ENCODE measurements at places on chromosomes 6 and 20.

DNA sequence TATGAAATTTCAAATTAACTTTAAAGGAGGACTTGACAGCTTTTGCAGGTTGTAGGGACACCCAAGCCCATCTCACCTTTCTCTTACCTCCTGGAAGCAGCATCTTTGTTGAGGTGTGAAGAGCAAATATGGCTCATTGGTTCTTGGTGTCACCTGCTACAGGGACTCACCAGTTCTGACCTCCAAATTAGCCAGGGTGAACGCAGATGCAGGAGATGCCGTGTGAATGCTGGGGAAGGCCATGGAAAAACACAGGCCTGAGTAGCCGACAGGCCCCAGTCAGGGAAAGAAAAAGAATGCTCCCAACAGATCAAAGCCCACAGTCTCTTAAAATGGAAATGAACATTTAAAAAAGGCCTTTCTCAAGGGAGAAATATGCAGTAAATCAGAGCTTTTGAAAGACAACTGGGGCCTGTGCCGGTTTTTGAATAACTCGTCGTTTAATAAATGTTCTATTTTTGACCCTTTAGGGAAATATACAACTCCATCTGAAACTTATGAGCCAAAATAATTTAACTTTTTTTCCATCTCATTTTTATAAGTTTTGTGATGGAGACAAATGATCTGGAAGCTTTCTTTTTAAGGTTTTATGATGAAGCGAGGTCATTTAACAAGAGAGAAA is 167.5 kb downstream of the CD83 start:
- no peak for DNase-seq

GRCh38 chr6:17439243-17439993 is 46.0 kb downstream of the CAP2 start:
- no peak for DNase-seq

- peak; percentile 63 for DNase-seq
These were observed 376.9 kb downstream of the PHF3 start for GRCh38 chr6:64012351-64013001.

DNA sequence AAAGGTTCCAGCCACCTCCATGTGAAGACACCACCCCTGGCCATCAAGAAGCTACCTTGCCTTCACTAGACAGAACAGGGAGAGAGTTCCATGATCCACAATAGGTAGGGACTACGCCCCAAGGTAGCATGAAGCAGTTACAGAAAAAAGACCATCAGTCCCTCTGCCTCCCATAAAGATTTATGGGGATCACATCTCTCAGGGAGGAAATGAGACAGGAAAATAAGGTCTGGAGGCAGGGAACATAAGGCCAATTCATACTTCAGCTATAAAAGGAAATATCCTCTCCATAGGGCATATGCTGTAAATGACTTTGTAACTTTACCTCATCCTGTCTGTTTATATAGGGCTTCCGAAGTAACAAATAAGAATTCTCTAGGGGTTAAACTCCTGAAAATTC is 129.4 kb downstream of the OR2B2 start:
- no peak for DNase-seq

DNA sequence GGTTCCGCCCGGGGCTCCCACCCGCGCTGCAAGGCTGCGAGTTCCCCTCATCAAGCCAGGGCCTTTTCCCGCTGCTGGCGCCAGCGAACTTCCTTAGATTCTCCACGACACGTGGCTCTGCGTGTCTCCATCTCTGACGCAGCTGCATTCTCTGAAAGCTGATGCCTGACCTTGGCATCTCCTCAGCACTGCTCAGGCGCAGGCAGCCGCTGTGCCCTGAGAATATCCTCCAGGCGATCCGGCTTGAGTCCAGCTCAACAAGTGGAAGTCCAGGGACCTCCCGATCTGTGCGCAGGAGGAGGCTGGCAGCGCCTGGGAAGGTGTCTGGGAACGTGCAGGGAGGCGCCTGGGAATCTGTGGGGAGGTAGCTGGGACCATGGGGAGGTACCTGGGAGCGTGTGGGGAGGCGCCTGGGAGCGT is 171.2 kb upstream of the THBS2 start:
- DNase-seq = no peak

- DNase-seq = no peak
These were observed 23.0 kb upstream of the MYLIP start for GRCh38 chr6:16105854-16106253.

DNA sequence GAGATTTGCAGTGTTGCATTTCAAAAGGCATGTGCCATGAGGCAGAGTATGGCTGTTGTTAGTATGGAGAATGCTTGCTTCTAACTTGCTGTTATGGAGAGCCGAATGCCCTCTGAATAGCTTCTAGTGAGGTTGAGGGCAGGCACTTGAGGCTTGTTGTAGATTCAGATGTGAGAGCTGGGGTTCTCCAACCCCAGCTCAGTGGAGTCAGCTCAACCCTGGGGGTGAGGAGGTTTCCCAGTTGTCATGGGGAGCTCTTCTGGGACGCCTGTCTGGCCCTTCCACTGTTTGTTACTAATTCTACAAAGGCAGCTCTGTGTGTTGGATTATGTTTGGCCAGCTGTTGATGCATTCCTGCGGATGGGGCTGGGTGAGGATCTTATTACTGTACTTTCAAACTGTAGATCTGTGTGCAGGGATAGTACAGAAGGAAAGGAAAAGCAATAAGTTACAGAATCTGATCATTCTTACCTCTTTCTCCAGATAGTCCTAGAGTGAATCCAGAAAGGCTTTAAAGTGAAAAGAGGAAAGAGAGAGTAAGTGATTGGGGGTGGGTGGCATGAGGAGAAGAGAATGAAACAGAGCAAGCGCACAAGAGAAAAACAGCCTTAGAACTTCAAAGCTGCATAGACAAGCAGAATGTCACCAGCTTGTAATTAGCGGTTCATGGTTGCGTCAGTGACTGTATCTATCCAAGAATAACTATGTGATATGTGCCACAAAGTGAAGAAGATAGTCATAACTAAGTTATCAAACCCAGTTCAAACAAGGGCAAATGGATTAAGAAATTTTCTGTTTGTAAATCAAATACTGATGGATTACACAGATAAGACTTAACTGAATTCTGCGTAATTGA is 148.7 kb downstream of the PRL start:
- no peak for DNase-seq

GRCh38 chr20:59055302-59055701 is 12.7 kb upstream of the PRELID3B start:
- DNase-seq = no peak

- no peak for DNase-seq
These were observed 41.4 kb upstream of the ARID1B start for GRCh38 chr6:156735751-156736150.

DNA sequence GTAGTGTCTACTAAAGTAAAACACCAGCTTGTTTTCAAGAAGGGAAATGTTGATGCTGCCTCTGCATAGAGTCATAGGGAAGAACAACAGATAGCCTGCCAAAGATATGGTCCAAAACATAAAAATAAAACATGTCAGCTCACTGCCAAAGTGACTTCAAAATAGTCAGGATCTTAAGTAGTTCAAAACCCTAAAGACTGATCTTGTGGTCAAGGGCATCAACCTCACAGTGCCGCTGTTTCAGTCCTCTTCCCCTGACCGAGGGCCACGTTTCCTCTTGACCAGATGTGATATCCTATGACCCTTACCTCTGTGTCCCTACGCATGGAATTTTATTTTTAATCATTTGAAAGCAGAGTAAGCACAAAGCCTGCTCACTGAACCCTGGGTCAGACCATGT is 104.2 kb upstream of the CNKSR3 start:
- DNase-seq = no peak

GRCh38 chr20:40477805-40478204 is 211.2 kb downstream of the MAFB start:
- DNase-seq = no peak

DNA sequence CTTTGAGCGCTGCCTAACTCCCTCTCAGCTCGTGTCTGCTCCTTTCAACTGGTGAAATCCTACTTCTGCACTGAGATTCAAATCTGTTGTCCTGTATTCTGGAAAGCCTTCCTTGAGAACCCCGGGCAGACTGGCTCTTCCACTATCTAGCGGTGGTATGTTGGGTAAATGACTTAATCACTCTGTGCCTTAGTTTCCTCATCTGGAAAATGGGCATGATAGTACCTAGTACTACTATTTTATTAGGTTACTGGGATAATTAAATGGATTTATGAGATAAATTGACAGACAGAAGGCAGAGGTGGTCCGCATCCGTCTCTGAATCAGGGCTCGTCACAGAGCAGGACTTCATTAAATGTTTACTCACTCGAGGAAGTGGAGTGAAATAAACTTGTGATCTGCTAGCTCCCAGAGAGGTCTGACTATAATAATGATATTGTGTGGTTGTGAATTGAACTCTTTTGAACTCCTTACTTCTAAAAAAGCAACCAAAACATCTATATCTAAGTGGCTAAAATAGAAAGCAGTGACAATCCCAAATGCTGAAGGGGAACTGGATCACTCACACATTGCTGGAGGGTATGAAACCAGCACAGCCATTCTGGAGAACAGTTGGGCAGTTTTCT is 26.6 kb downstream of the PPP1R16B start:
- no peak for DNase-seq

DNA sequence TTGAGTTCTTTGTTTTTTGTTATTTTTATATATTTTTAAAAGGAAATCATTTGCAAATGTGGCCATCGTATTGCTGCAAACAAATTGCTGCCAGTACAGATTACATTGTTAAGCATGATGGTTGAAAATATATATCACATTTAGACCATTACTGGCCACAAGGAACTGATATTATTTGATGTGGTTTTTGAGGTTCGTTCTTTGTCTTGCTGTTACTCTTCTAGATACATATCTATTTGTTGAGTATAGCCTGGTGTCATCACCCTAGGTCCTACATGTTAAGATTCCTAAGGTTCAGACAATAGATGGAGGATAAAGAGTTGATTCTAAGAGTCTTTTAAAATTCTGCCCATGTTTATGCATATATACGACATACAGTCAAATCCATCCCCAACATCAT is 306.0 kb downstream of the FARS2 start:
- no peak for DNase-seq

GRCh38 chr6:53426117-53426516 is 77.4 kb upstream of the ELOVL5 start:
- no peak for DNase-seq

- no peak for DNase-seq
These were observed 853.8 kb downstream of the MAFB start for GRCh38 chr20:39835130-39835842.

- DNase-seq = no peak
These were observed 41.3 kb downstream of the TRMT11 start for GRCh38 chr6:126027601-126028000.

GRCh38 chr6:36962874-36963273 is 8.3 kb downstream of the PI16 start:
- DNase-seq = no peak

GRCh38 chr6:85113934-85114580 is 335.8 kb upstream of the NT5E start:
- no peak for DNase-seq

- DNase-seq = peak; percentile 73
These were observed 31.0 kb downstream of the IRF4 start for GRCh38 chr6:422433-423054.

DNA sequence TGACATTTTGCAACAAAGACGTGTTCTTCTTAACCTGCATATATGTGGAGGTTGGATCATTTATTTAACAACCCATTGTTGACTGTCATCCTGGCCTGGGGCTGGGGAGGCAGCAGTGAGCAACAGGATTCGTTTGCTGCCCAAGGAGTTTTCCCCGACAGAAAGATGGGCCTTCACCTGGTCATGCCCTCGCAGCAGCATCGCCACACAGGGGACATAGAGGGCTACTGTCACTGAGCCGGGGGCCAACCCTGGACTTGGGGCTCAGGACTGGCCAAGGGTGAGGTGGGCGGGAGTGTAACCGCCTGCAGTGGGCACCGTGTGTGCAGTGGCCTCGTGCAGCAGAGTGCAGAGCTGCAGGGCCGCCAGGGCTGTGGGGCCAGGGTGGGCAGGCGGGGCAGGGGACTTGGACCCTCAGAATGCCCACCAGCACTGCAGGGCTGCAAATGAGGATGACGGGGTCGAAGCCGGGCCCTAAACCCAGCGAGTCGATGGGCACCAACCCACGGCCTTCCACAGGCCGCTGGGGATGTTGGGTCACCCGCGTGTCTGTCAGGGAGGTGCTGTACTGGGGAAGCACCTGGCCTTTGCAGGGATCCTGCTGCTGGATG is 11.8 kb downstream of the DUSP22 start:
- peak; percentile 21 for DNase-seq

- DNase-seq = no peak
These were observed 14.2 kb downstream of the FAM83B start for GRCh38 chr6:54860739-54861138.

- DNase-seq = no peak
These were observed 642.0 kb upstream of the CHD6 start for GRCh38 chr20:42260184-42260583.

GRCh38 chr6:165231581-165232561 is 77.5 kb downstream of the C6orf118 start:
- DNase-seq = no peak

- no peak for DNase-seq
These were observed 122.8 kb upstream of the CLDN20 start for GRCh38 chr6:155141002-155141401.

DNA sequence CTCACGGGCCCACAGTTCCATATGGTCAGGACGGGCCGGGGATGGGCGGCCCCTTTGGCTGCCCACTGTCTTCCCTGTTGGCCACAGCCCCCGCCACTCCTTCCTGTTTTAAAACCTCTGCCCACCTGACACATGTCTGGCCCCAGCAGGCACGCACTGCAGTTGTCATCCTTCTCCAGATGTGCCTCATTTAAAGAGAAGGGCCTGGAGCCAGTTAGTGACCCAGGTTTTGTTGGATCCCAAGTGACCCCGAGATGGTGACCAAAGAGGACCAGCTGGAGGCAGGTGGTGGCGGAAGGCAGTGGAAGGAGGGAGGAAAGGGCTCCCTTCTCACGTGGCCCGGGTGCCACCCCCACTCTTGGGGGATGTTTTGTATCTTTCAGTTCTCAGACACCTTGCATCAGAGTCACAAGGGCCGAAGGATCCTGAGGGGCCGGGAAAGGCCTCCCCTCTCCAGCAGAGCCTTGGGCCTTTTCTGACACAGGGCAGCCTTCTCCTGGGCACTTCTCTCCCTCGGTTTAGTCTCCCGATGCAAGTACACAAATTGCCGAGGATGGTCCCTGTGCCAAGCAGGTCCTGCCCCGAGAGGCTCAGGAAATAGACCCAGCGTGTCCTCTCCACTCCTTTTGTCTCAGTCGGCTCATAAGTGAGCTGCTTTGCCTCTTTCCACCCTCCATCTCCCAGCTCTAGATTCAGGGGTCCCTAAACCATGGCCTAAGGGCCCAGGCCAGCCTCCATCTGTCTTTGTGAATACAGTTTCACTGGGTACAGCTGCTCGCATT is 117.6 kb downstream of the SULF2 start:
- DNase-seq = no peak

GRCh38 chr20:36407199-36407733 is 101.1 kb downstream of the DLGAP4 start:
- no peak for DNase-seq

DNA sequence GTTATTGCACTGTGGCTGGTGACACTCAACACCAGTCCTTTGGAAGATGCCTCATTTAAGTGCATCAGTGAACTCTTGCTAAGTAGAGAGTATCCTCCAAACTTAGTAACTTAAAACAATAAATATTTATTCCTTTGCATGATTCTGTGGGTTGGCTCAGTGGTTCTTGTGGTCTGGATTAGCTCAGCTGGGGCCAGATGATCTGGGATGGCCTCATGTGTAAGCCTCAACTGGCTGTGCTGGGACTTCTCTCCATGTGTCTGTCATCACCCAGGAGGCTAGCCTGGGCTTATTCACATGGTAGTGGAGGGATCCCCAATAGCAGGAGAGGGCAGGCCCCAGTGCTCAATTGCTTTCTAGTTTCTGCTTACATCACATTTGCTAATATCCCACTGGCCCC is 8.3 kb downstream of the LRRN4 start:
- DNase-seq = no peak

- no peak for DNase-seq
These were observed 12.8 kb upstream of the FANCE start for GRCh38 chr6:35439308-35439707.
